ENCODE measurements at places on chromosomes 11 and 22. TPM values are rescaled to one million over a fixed set of nuclear protein-coding genes. Genes with fewer than 3 reads are reported as not detected.

GRCh38 chr11:4049006-4049405, 45.6 kb upstream of the RRM1 start:
- H3K36me3 ChIP-seq: peaks cover 5% of the 10 kb centered on the region
- no peak overlapping the region for H3K4me3 ChIP-seq
- no peak for DNase-seq
- H3K4me1 ChIP-seq: peaks cover 7% of the 10 kb centered on the region
- no peaks in the 10 kb centered on the region for H3K27me3 ChIP-seq

GRCh38 chr11:99911116-99911515, 776.0 kb upstream of the ARHGAP42 start:
- H3K4me3 ChIP-seq: no peak overlapping the region
- H3K36me3 ChIP-seq: no peaks in the 10 kb centered on the region
- no peak overlapping the region for H3K27ac ChIP-seq
- peaks cover 2% of the 10 kb centered on the region for H3K27me3 ChIP-seq

The CNIH2 gene
- 5.0 TPM for total RNA-seq

DNA sequence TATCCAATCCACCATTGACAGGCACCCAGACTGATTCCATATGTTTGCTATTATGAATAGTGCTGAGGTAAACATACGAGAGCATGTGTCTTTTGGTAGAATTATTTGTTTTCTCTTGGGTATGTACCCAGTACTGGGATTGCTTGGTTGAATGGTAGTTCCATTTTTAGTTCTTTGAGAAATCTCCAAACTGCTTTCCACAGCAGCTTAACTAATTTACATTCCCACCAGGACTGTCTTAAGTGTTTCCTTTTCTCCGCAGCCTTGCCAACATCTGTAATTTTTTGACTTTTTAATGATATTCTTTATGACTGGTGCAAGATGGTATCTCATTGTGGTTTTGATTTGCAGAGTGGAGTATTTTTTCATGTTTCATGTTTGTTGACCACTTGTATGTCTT, 8.3 kb downstream of the FDX1 start:
- no peaks in the 10 kb centered on the region for H3K27me3 ChIP-seq
- H3K4me3 ChIP-seq: no peak overlapping the region
- no peak overlapping the region for H3K27ac ChIP-seq
- no peak for DNase-seq
- H3K36me3 ChIP-seq: peaks cover 42% of the 10 kb centered on the region

The PATE4 gene
- not detected for total RNA-seq

GRCh38 chr22:25008666-25009065, 56.1 kb downstream of the KIAA1671 start:
- no peak overlapping the region for H3K4me3 ChIP-seq
- DNase-seq: no peak
- peaks cover 3% of the 10 kb centered on the region for H3K4me1 ChIP-seq
- no peak overlapping the region for H3K27ac ChIP-seq
- no peaks in the 10 kb centered on the region for H3K36me3 ChIP-seq
- H3K27me3 ChIP-seq: no peaks in the 10 kb centered on the region

The NXPE4 gene
- total RNA-seq: not detected

DNA sequence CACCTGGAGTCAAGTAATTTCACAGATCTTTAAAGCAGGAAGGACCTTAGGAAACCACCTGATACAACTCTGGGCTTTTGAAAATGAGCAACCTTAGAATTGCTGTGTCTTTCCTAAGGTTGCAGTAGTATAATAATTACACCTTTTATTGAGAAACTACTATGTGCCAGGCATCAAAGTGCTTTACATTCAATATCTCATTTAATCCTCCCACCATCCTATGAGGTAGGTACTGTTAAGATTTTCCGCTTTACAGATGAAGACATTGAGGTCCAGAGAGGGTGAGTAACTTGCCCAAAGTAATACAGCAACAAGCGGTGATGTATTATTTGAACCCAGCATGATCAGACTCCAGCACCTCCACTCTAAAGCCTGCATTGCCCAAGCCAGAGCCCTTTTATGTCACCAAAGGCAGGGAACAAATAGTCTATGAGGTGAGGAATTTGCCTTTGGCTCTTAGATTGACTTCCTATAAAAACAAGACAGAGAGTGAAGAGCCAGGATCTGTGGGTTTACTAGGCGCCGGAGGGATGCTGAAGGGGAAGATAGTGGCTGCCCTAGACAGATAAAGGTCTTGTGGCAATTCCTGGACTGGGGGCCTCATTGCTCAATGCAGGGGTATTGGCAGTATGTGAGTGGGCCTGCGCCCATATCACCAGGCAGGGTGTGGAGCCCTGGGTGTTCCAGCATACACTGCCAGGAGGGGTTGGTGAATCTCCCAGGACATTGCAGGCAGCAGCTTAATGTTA, 157.1 kb downstream of the FBXO7 start:
- no peak for DNase-seq
- no peak overlapping the region for H3K4me3 ChIP-seq
- no peaks in the 10 kb centered on the region for H3K36me3 ChIP-seq
- peaks cover 13% of the 10 kb centered on the region for H3K27me3 ChIP-seq

The OR5B12 gene
- not detected for total RNA-seq

The BATF2 gene
- total RNA-seq: not detected

GRCh38 chr22:50437511-50438304, 37.1 kb downstream of the SBF1 start:
- DNase-seq: no peak

DNA sequence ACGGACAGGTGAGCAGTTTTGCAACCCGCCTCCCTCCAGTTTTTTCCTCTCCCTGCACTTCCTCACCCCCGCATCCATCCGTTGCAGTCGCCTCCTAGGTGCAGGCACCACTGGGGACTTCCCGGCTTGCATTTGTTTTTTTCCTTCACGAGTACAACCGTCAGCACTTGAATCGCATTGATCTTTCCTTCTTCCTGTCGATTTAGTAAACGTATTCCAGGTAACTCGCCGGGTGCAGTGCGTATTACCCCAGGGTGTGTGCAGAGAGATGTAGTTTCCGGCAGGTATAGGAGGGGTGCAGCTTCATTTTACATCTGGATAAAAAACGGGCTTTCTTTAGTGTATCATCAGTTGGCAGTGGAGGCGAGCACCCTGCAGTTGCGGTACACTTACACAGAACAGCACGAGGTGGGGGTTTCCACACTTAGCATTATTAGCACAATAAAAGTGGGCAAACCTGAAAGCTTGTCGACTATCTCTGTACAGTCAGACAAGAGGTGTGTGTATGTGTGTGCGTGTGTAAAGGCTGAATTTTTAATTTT, at the start of gene SORL1-AS1:
Gene SORL1-AS1 (minus strand): TSS at position 359 of the 542 bp plus-strand sequence.
- H3K4me3 ChIP-seq: peak within 1 kb of the TSS; percentile 76
- peaks cover 7% of the 10 kb centered on the region for H3K4me1 ChIP-seq
- peaks cover 68% of the 10 kb centered on the region for H3K27me3 ChIP-seq
- no peaks in the 10 kb centered on the region for H3K36me3 ChIP-seq
- H3K27ac ChIP-seq: no peak within 1 kb of the TSS
- no peak for DNase-seq

- H3K27me3 ChIP-seq: no peaks in the 10 kb centered on the region
- H3K36me3 ChIP-seq: no peaks in the 10 kb centered on the region
- peak within 1 kb of the TSS; percentile 97 for H3K4me3 ChIP-seq
- peaks cover 42% of the 10 kb centered on the region for H3K4me1 ChIP-seq
- H3K27ac ChIP-seq: peak within 1 kb of the TSS; percentile 90
- DNase-seq: peak; percentile 85
These were observed at the start of gene ARHGAP42 for GRCh38 chr11:100687054-100687629. ARHGAP42 (plus strand) TSS chr11:100687288; CDS start chr11:100687679, 391 bp downstream.

The TUB gene
- 8.7 TPM for total RNA-seq

GRCh38 chr11:108494182-108494581, 4.0 kb downstream of the POGLUT3 start:
- H3K4me1 ChIP-seq: peaks cover 19% of the 10 kb centered on the region
- H3K27me3 ChIP-seq: no peaks in the 10 kb centered on the region
- no peak overlapping the region for H3K4me3 ChIP-seq
- DNase-seq: no peak
- peaks cover 7% of the 10 kb centered on the region for H3K36me3 ChIP-seq

DNA sequence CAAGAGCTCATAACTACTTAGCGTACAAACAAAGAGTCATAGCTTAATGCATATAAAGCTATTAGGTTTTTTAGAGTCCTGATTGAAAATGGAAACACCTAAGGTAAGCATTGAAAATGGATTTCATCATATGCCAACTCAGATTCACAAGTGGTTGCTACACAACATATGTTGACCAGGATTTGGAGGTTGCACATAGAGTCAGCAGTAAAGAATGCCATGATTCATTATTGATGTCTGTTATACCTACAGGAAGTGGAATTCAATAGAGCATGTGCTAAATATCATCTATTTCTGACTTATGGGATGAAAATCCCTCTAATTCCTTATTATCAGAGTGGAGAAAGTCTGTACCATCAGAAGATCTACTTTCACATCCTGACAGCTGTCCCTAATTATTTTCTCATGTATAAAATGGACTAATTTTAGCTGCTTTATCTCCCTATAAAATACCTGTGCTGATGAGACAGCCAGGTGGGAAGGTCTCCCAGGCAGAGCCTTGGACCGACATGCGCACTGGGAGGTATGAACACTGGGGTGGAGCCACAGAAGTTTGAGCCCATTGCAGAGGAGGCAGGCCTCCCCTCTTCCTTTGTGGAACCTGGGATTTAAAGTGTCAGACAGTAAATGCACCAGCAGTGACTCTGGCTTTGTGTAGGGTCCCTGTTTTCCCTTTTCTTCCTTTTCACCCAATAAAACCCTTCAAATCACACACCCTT, 204.2 kb downstream of the AASDHPPT start:
- H3K27me3 ChIP-seq: peaks cover 4% of the 10 kb centered on the region
- H3K4me1 ChIP-seq: peaks cover 2% of the 10 kb centered on the region
- H3K27ac ChIP-seq: no peak overlapping the region
- no peak overlapping the region for H3K4me3 ChIP-seq

DNA sequence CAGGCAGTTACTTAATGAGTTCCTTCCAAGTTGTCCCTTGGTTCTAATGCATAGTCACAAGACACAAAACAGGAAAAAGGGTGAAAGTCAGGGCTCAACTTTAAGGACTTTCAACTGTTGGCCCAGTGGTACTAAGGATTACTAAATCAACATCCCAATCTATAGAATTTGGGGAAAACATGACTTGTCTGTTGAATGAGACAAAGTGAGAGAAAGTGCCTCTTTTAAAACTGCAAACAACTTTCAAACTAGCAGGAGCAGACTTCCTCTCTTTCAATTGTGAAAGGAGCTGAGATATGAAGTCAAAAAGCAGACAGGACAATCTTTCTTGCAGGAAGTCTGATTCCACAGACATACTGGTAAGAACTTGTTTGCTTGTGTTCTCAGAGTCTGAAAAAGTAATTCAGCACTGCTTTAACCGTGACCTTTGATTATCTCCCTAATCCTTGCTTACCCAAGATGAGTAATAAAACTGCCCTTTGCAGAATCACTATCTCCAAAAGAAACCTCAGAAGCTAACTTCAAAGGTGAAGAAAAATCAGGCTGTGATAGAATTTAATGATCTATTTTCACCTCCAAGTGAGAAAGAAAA, 960.7 kb upstream of the RAG2 start:
- no peak for DNase-seq
- no peaks in the 10 kb centered on the region for H3K27me3 ChIP-seq
- H3K4me1 ChIP-seq: no peaks in the 10 kb centered on the region
- H3K27ac ChIP-seq: no peak overlapping the region
- no peak overlapping the region for H3K4me3 ChIP-seq
- H3K36me3 ChIP-seq: no peaks in the 10 kb centered on the region

- no peak overlapping the region for H3K27ac ChIP-seq
- no peaks in the 10 kb centered on the region for H3K27me3 ChIP-seq
- DNase-seq: no peak
These were observed 380.2 kb downstream of the OR4C45 start for GRCh38 chr11:50412832-50413231.
